ENCODE measurements at places on chromosomes 11 and 22. TPM values are rescaled to one million over a fixed set of nuclear protein-coding genes. Genes with fewer than 3 reads are reported as not detected.

DNA sequence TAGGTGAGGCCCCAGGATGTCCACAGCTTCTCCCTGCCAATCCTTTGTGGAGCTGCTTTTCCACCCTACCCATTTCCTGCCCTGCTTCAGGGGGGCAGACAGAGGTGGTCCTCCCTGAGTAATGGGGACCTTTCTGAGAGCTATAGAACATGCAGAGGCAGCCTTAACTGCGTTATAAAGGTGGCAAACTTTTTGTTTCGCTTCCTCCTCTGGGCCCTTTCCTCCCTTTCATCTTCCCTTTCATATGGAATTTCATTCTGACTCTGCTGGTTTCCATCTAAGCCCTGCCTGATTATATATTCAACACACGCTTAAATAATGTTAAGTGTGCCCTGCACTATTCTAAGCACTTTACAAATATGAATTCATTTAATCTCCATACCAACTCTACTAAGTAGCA, 169.3 kb upstream of the E2F8 start:
- no peak for DNase-seq

DNA sequence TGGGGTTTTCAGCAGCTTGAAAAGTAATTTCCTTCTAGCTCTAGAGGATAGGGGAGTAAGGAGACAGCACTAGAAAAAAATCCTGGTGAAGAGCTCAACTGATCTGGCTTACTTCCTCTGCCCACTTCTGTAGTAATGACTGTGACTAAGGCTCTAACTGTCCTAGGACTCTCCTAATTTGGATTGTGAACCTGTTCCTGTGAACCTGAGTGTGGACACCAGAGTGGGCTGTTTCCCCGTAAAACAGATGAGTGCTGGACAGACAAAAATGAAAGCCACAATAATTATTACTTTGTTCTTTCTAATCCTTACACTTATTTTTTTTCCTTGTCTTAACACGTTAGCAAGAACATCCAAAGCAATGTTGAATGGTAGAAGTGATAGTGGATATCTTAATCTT, 154.1 kb downstream of the AASDHPPT start:
- no peak for DNase-seq

- DNase-seq, result no peak
These were observed 47.3 kb downstream of the RAB30 start for GRCh38 chr11:83024270-83024854.

GRCh38 chr11:88117281-88117858, 57.9 kb downstream of the RAB38 start:
- DNase-seq, result no peak

The NEFH gene
- total RNA-seq, result 5.8 TPM

The RBMXL2 gene
- total RNA-seq, result not detected

The PARVG gene
- 1.3 TPM for total RNA-seq

The HEPHL1 gene
- 0.07 TPM for total RNA-seq

The C11orf21 gene
- total RNA-seq, result not detected

Measured in H9 (cell line).